Right hindlimb (tissue), 1 donor: ENCODE measurements at places on chromosomes 2 and 18.
A peak's percentile ranks its signal among the peaks of the same experiment; 100 is the strongest.

GRCh38 chr2:69933839-69934613 lies 19.1 kb downstream of the MXD1 start:
- no peak for DNase-seq

DNA sequence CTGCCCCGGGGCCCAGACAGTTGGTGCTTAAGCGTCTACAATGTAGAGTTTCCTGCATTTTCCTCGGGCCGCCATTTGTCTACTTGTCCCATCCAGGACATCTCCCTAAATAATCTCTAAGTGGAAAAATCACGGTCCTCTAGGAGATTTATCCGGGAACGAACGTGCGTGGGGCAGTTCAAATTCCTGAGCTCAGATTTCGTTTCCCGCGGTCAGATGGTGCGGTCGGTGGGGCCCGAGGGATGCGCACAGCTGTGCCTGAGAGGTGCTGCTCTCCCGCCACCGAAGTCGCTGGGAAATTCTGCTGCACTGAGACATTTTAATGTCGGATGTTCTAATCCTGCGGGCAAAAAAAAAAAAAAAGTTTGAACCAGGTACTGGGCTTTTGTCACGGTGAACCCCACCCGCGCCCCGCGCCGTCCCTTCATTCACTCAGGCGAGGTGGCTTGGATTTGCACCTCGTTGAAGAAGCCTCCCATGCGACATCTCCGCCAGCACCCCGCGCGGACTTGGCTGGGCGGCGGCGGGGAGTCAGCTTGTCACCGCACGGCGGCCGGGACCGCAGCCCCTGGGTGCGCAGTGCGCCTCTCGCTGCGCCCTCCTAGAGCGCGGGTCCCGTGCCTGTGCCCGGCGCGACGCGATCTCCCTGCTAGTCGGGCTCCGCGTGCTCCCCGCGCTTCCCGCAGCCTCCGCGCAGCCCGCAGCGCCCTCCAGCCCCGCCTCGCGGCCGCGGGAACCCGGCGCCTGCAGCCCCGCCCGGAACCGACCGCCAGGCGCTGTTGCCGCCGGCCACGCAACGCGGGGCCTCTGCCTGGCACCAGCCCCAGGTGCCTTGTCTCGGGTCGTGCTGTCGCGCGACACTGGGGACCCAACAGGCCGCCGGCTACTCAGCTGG lies 191.9 kb upstream of the TCF4 start:
- peak; percentile 67 for DNase-seq

- DNase-seq, result peak; percentile 45
These were observed at the start of gene ANKRD29 for GRCh38 chr18:23662309-23663263. Gene ANKRD29, minus strand, starts transcription at chr18:23662911. Its CDS starts 181 bp downstream, at chr18:23662730.

- no peak for DNase-seq
These were observed 79.2 kb downstream of the ASB1 start for GRCh38 chr2:238505892-238506280.

GRCh38 chr2:228875152-228875900 lies 395.8 kb downstream of the PID1 start:
- DNase-seq, result no peak

- peak; percentile 31 for DNase-seq
These were observed 2.4 kb upstream of the SP9 start for GRCh38 chr2:174332217-174332963.

GRCh38 chr18:9827793-9828505 lies 57.8 kb upstream of the TXNDC2 start:
- no peak for DNase-seq

GRCh38 chr2:49165662-49166061 lies 11.3 kb upstream of the FSHR start:
- no peak for DNase-seq

- no peak for DNase-seq
These were observed 207.5 kb downstream of the LOXHD1 start for GRCh38 chr18:46449499-46449898.

DNA sequence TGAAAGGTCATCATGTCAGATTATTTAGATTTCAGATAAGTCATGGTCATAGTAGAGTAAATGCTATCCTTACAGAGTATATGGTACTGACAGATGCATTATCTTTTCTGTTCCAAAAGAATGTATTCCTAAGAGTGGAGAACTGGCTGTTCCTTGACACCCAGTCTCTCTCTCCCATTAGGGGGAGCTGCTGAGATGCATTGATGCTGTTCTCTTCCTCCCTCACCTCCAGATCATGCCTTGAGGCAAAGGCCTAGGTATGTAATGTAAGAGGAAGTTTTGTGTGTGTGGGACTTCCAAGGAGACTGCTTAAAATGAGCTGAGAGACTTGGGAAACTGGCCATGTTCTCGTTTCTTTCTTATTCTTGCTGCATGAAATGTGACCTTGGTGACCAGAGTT lies 979.5 kb upstream of the CELF4 start:
- no peak for DNase-seq

DNA sequence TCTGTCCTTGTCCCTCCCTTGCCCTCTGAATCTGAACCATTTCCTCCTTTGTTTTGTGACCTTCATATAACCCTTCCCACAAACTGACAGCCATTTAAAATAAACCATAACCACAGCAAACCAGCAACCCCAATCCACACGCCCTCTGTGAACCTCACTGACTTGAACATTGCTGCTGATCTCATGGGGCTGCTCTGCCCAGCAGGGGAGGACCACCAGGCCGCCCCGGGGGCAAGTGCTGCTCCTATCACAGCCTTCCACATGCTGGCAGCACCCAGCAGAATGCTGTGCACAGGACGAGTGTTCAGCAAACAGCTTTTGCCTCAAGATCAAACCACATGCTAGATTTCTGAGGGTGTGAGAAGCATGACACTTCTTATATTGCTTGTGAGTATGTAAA lies 73.9 kb upstream of the UXS1 start:
- no peak for DNase-seq

DNA sequence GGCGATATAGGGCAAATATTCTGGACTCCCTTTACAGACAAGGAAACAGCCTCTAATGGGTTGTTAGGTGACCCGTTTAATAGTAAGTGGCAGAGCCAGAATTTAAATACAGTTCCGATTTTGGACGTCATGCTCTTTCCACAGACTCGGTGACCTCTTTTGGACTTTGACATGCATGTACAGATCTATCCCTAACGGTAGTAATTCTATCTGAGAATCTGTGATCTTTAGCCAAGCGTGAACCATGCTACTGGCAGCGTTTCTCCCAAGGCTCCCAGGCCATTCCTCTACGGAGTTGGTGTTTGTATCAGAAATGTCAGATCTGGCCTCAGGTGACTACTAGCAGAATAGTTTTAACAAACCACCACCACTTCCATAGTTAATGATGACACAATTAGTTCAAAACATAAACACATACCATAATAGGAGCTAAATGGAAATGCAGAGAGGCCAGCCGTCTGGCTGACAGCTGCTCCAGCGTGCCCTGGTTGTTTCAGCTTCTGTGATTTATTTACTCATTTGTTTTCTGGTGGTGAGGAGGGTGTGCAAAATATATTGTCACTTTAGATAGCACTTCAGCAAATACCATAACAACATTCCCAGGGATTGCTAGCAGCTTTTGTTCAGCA lies 304.6 kb upstream of the LYPD1 start:
- DNase-seq, result no peak

- no peak for DNase-seq
These were observed 400.5 kb downstream of the TMX3 start for GRCh38 chr18:68314403-68314802.

DNA sequence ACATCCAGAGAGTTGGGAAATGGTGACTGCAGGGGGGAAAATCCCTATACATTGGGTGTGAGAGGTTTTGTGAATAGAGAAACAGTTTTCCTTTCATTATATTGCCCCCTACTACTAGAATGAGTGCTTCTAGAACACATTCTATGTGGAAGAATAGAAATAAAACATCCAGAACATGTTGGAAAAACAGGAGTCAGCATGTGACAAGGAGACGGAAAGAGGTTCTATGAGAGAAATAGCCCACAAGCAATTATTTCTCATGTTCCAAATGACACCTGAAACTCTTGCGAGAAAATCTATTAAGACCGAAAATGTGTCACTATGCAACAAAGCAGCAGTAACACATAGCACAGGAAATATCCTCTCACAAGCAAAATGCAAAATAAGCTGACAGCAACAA lies 202.7 kb upstream of the SPOPL start:
- DNase-seq, result no peak

GRCh38 chr2:191869178-191869577 lies 22.3 kb upstream of the CAVIN2 start:
- DNase-seq, result no peak

- no peak for DNase-seq
These were observed 54.8 kb downstream of the SYT4 start for GRCh38 chr18:43222501-43222900.

DNA sequence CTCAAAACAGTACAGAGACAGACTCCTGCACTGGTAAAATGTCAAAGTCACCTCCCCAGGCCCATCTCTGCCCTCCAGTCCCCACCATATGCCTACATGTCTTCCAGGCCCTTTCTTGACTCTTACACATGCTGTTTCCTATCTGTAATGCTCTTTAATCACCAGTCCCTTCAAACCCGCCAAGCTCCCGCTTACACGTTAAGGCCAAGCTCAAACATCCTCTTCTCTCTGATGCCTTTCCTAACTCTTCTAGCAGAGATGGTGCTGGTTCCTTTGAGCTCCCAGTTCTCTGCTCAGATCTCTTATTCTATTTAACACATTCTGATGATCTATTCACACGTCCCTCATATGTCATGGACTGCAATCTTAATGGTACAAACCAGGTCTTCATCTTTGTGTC lies 5.0 kb downstream of the EVA1A start:
- no peak for DNase-seq

GRCh38 chr2:239462191-239462515 lies 61.3 kb upstream of the HDAC4 start:
- DNase-seq, result no peak

DNA sequence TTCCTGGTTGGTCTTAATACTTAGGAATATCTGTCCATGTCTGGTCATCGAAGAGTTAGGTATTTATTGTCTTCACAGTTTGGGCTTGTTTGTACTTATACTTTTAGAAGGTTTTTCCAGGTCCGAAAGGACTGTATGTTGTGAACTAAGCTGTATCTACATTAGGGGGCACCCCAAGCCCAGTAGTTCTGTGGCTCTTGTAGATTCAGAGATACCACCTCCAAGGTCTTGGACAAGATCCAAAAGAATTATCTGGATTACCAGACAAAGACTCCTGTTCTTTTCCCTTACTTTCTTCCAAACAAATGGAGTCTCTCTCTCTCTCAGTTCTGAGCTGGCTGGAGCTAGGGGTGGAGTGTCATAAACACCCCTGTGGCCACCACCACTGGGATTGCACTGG lies 328.7 kb downstream of the ZNF804A start:
- no peak for DNase-seq

- DNase-seq, result peak; percentile 70
These were observed 1.9 kb downstream of the PER2 start for GRCh38 chr2:238286551-238286950.

DNA sequence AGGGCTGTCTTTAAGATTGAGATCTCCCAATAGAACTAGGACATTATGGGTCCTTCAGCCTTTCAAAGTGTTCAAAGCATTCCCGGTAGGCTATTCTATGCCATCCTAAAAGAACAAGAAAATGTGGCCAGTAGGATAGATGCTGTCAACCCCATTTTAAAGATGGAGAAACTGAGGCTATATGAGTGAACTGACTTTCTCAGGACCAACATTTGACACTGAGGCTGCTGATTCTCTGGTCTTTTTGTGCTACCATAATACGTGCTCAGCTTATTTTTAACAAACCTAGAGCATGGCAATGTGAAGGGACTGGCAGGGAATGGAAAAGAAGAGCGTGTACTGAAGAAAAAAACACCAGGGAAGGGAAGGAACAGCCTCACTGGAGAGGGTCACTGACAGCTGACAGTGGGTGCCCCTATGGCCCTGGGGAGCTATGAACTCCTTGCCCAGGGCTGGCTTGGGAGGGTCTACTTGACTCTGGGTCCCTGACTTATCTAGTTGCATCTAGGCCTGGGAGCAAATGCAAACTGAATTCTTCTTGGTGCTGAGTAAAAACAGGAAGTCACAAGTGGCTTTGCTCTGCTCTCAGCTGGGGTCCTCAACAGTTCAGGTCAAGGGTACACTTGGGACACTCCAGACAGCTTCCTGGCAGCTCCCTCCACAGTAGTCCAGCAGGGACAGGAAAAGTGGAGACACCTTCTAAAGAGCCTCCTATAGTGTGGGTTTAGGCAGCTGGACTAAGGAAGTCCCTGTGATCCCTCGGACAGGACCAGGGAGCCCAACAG lies 2.3 kb downstream of the CYRIA start:
- no peak for DNase-seq

- DNase-seq, result no peak
These were observed 281.2 kb upstream of the LYPD1 start for GRCh38 chr2:132951008-132951714.

GRCh38 chr2:73716543-73717250 lies 20.4 kb downstream of the TPRKB start:
- no peak for DNase-seq

- DNase-seq, result no peak
These were observed 339.1 kb upstream of the GALNT5 start for GRCh38 chr2:156918410-156918809.

DNA sequence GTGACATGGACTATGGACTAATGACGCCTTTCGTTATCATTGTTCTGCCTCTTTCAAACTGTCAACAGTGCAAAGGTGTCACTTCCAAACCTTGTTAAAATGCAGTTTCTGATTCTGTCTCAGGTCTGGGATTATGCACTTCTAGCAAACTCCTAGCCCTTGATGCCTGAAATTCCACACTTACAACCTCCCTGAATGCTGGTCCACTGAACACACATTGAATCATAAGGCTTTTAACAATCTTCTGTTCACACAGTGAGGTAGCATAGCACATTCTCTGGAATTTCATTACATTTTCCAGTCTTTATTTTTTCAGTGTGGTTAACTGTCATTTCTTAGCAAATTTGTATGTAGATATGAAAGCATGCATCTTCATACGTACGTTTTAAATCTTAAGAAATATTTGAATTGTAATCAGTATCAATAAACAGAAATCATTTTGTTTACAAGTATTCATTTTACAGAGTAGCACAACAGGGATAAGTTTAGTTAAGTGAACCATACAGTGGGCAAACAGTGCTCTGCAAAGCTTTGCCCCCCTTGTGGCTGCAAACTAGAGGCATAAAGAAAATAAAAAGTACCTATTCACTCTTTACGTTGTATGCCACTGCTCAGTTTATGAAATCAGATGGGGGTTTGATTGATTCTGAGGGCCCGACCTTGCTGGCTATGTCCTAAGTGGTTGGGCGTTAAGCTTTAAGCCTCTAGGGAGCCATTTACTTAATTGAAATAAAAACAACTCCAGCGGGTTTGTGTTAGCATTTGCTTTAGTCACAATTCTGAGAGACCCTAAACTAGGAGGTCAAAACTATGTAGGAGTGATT lies 250.8 kb downstream of the LRRTM1 start:
- DNase-seq, result no peak

DNA sequence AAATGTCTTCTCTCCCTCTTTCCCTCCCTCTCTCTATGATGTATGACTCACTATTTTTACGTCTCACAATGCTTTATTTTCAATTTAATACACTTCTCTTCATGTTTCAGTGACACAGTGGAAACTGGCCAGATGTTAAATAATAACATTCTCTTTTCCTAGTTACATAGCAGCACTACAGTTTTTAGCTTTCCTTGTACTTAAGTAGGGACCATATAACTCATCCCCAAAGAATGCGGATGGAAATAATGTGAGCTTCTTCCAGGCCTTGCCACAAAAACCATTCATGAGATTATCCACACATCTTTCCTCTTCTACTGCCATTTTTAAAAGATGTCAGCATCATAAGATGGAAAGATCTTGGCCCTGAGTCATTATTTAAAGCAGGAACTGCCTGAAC lies 789.4 kb downstream of the LRP1B start:
- DNase-seq, result no peak
